ENCODE measurements at places on chromosomes 3 and 15.

- DNase-seq: no peak
Measured at GRCh38 chr3:48414376-48415250, 15.3 kb downstream of the PLXNB1 start.

DNA sequence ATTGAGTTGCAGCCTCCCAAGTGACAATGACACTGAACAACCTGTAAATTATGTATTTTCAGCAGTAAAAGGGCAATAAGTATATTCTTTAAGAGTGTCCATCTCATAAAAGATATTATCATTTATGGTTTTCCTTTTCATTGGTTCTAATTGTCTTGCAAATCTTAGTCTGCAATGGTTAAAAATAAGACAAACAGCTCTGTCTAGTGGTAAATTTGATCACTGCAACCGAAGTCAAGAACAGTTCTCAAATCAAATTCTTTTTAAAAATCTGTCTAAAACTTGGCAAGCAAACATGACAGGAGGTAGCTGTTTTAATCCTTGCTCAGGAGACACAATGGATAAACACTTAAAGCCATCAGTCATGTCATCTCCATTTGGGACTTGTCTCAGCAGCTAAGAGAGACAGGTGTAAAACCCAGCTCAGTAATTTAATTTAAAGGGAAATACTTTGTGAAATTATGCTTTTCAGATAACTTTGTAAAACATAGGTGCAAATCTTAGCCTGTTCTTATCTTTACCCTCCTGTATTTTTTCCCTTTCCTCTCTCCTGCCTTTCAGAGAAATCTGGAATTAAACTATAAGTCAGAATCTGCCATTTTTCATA lies 150.3 kb upstream of the ARHGEF26 start:
- peak; percentile 68 for DNase-seq

DNA sequence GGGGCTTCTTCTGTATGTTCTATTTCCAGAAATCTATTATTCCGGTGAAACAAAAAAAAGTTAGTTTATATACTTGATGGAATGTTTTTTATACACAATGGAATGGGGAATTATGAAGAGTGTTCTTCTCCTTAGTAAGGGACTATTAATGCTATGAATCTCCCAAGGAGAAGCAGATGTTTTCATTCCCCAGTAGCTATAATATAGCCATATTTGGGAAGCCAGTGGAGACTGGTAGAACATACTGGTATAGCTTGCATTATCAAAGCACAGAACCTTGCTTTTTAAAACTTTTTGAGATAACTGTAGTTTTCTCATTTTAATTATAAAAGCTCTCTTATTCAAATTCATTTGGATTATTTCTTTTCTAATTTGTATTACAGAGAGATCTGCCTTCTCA lies 38.3 kb downstream of the ADGRG7 start:
- no peak for DNase-seq

- no peak for DNase-seq
Measured at GRCh38 chr3:34929036-34929435, 710.3 kb upstream of the ARPP21 start.

DNA sequence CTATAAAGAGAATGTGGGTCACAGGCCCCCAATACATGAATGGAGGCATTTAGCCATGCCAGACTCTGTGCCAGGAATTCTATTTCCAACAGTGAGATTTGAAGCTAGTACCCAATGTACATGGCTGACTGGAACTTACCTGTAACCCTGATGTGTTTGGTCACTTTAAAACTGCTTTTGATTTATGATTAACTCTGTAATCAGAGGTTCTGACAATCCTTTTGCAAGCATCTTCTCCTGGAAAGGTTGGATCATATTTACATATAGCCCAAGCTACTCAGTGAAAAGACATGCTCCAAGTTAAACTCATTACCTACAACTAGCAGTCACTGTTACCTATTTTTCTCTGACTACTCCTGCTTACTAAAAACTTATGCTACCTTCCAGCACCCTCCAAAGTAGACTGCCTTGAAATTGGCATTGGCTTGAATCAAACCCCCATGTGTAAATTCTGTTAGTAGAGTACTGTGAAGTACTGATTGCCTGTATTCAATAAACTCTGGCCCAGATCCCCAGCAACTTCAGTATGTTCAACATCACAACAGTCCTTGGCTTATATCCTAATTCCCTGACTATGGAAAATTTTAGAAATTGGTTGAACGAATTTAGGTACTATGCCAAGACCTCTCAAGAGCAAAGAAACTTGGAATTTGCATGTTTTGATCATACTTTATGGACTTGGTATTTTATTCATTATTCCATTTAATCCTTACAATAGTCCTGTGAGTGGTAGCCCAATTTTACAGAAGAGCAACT lies 665.6 kb upstream of the NECTIN3 start:
- peak; percentile 84 for DNase-seq

- DNase-seq: peak; percentile 32
Measured at GRCh38 chr15:42605796-42606195, 30.4 kb downstream of the STARD9 start.

Measured in tongue (tissue), 3 donors.